ENCODE measurements at places on chromosomes 3 and 15. TPM values are rescaled to one million over a fixed set of nuclear protein-coding genes. Genes with fewer than 3 reads are reported as not detected.

DNA sequence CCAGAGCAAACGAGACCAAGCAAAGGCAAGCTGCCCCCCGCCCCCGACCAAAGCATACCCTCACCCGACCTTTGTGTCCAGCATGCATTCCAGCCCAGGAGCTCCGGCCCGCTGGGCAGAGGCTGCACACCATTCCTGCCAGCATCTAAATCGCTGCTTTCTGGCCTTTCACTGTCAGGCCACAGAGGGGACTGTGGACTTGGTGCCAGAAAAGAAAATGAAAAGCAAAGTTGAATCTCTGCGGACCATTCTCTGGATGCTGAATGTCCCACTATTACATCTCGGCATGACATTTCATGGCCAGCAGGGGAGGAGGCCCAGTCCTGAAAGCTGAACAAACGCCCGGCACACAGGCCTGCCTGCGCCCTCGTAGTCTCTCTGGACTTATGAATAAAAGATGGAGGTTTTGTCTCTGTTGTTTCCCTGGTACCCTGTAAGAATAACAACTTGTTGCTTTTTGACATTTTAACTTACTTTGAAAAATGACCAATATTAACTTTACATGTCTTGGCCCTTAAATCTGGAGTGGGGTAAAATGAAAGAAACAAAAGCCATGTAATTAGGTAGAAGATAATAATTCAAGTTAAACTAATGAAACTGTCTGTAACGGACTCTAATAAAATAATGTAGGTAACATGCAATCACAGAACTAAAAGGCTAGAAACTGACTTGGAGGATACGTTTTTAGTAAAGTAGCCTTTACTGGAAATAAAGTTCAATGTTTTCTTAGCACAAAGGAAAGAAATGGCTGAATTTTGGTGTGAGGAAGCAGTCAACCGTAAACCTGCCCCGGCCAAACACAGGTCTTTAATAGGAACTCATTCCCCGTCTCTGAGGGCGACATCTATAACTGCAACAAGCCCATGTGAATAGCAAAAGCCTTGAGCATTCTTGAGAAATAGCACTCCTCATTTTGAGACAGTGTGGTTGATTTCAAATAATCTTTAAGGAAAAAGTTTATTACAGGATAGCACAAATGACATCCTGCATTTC lies 12.7 kb downstream of the IL17RD start:
- no peak for DNase-seq

Gene ZNF502
- 3.4 TPM for total RNA-seq

GRCh38 chr3:140223631-140224030 lies 288.6 kb downstream of the CLSTN2 start:
- peak; percentile 96 for DNase-seq

- DNase-seq, result no peak
Measured at GRCh38 chr15:93217343-93217742, 128.3 kb upstream of the RGMA start.

Gene TF
- not detected for total RNA-seq

Gene DUOXA2
- not detected for total RNA-seq

- DNase-seq, result no peak
Measured at GRCh38 chr15:58306591-58307312, 125.0 kb upstream of the LIPC start.

- DNase-seq, result no peak
Measured at GRCh38 chr3:139111392-139112229, 66.9 kb upstream of the PRR23C start.

DNA sequence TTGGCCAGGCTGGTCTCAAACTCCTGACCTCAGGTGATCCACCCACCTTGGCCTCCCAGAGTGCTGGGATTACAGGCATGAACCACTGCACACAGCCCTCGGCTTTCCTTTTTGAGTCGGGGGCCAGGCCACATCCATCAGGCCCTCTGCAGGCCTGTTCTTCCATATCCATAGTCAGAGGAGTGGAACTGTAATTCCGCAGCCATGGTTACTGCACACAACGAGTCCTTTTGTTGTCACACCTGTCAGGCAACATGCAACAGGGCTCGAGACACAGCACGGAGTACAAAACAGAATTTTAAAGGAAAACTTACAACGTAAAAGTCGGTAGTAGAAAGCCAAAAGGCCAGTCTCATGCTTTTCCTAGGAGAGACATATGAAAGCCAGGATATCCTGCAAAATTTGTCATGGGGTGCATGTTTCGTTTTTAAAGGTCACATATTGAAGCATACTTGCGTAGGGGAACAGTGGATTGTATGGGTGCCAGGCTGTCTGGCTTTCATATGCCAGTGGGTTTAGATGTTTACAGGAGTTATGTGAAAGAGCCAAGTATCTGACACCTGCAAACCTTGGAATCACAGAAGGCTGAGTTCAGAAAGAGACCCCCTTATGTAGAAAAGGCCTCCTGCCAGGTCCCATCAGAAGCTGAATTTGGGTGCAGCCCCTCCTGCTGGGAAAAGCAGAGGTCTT lies 63.2 kb upstream of the LPP start:
- no peak for DNase-seq

Gene PEX11A
- 4.0 TPM for total RNA-seq

DNA sequence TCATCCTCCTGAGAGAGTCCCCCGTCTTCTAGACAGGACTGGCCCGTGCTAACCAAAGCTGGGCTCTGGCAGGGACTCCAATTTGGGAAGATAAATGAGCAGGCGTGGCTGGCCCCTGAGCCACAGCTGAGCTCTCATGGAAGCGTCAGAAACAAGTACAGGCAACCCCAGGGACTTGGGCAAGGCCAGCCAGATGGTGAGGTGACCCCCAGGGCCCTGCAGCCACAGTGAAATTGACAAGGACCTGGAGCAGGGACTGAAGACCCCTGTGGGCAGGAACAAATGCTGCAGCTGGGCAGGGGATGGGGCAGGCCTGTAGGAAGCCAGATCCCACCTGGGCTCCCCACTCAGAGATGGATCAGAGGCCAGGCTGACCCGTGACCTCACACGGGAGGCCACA lies 32.8 kb upstream of the CGNL1 start:
- DNase-seq, result no peak

Gene ACKR4
- total RNA-seq, result not detected

- DNase-seq, result no peak
Measured at GRCh38 chr3:172276103-172276502, 172.2 kb downstream of the GHSR start.

- DNase-seq, result no peak
Measured at GRCh38 chr3:156795890-156796481, 30.2 kb upstream of the LEKR1 start.

Gene PIERCE2
- total RNA-seq, result 5.2 TPM

All from kidney epithelial cell (primary cell).